Bronchus fibroblast of lung (primary cell): ENCODE measurements at places on chromosomes 7 and 10. TPM values are rescaled to one million over a fixed set of nuclear protein-coding genes. Genes with fewer than 3 reads are reported as not detected.

CFAP58 gene
- total RNA-seq = 0.15 and 0.17 TPM in 2 replicates

GRB10 gene
- 26.3 and 27.2 TPM in 2 replicates for total RNA-seq

IMMP2L gene
- 10.1 and 11.6 TPM in 2 replicates for total RNA-seq

CFAP69 gene
- 0.30 and 0.67 TPM in 2 replicates for total RNA-seq

PPP1R17 gene
- total RNA-seq = not detected in 2 replicates

PODXL gene
- 0.15 and 0.17 TPM in 2 replicates for total RNA-seq

ADAM22 gene
- total RNA-seq = 0.30 and 0.67 TPM in 2 replicates

SOSTDC1 gene
- 0.15 and 0.17 TPM in 2 replicates for total RNA-seq

PIP gene
- total RNA-seq = not detected in 2 replicates

HDAC9 gene
- 1.3 and 2.5 TPM in 2 replicates for total RNA-seq

EPO gene
- not detected in 2 replicates for total RNA-seq

SCIN gene
- not detected in 2 replicates for total RNA-seq

SMKR1 gene
- total RNA-seq = 0.17 TPM in 1 of 2 replicates, not detected in the other

TRPV5 gene
- total RNA-seq = not detected in 2 replicates

SLC16A9 gene
- total RNA-seq = 1.3 and 2.0 TPM in 2 replicates

PCLO gene
- 0.17 and 0.30 TPM in 2 replicates for total RNA-seq

TDRD1 gene
- not detected in 2 replicates for total RNA-seq

SYT15B gene
- total RNA-seq = under 0.01 and 0.17 TPM in 2 replicates

GSDME gene
- total RNA-seq = 37.9 and 41.7 TPM in 2 replicates

DYNC1I1 gene
- under 0.01 and 0.34 TPM in 2 replicates for total RNA-seq

TFR2 gene
- total RNA-seq = 0.17 and 0.30 TPM in 2 replicates

SEM1 gene
- 18.7 and 22.4 TPM in 2 replicates for total RNA-seq

TBXAS1 gene
- 2.2 and 3.7 TPM in 2 replicates for total RNA-seq

ICA1 gene
- 1.0 TPM in 2 replicates for total RNA-seq

OPN4 gene
- not detected in 2 replicates for total RNA-seq

CCDC172 gene
- not detected in 2 replicates for total RNA-seq

WNT2 gene
- 1.0 and 1.3 TPM in 2 replicates for total RNA-seq

ZNF503 gene
- total RNA-seq = 13.4 and 17.0 TPM in 2 replicates

SSC4D gene
- 0.45 and 0.67 TPM in 2 replicates for total RNA-seq

SPDYE8 gene
- not detected in 2 replicates for total RNA-seq

AKR1D1 gene
- not detected in 2 replicates for total RNA-seq

STOX1 gene
- total RNA-seq = under 0.01 and 0.15 TPM in 2 replicates

ENTPD1 gene
- not detected in 2 replicates for total RNA-seq

FAM24B gene
- 2.0 and 4.5 TPM in 2 replicates for total RNA-seq

TMEM176A gene
- 0.15 and 0.50 TPM in 2 replicates for total RNA-seq

FAM13C gene
- 0.50 and 1.0 TPM in 2 replicates for total RNA-seq

OR2A1 gene
- under 0.01 TPM in 2 replicates for total RNA-seq

FOXP2 gene
- 1.8 and 1.9 TPM in 2 replicates for total RNA-seq

TMEM72 gene
- total RNA-seq = not detected in 2 replicates

C10orf53 gene
- total RNA-seq = not detected in 2 replicates

MNX1 gene
- 0.17 TPM in 1 of 2 replicates, not detected in the other for total RNA-seq

MACC1 gene
- total RNA-seq = under 0.01 TPM in 2 replicates

SPDYE5 gene
- total RNA-seq = not detected in 2 replicates

NUTM2A gene
- total RNA-seq = 1.0 and 1.5 TPM in 2 replicates

LOXL4 gene
- total RNA-seq = 10.0 and 12.4 TPM in 2 replicates

FAM25A gene
- total RNA-seq = not detected in 2 replicates

CFAP70 gene
- under 0.01 and 0.34 TPM in 2 replicates for total RNA-seq

DENND2A gene
- 3.2 and 4.3 TPM in 2 replicates for total RNA-seq
